Activated CD4-positive, alpha-beta T cell treated with anti-CD3 and anti-CD28 coated beads, Interleukin-2, amount 10 ng/mL, durations not matched to agents 24 days and 14 days (primary cell): ENCODE measurements at places on chromosomes 4 and X. TPM values are rescaled to one million over a fixed set of nuclear protein-coding genes. Genes with fewer than 3 reads are reported as not detected.

- no peak overlapping the region for H3K27ac ChIP-seq
- no peak overlapping the region for H3K4me3 ChIP-seq
- no peaks in the 10 kb centered on the region for H3K4me1 ChIP-seq
- H3K36me3 ChIP-seq = no peaks in the 10 kb centered on the region
- no peaks in the 10 kb centered on the region for H3K27me3 ChIP-seq
These were observed 333.8 kb downstream of the DMD start for GRCh38 chrX:32877592-32877991.

- no peak overlapping the region for H3K4me3 ChIP-seq
- peaks cover 3% of the 10 kb centered on the region for H3K27me3 ChIP-seq
- H3K4me1 ChIP-seq = no peaks in the 10 kb centered on the region
- H3K36me3 ChIP-seq = no peaks in the 10 kb centered on the region
- DNase-seq = no peak
These were observed 132.1 kb upstream of the RAPGEF2 start for GRCh38 chr4:158970812-158971211.

The USP9X gene
- total RNA-seq = 49.8 and 50.3 TPM in 2 replicates

The TSPAN6 gene
- 0.12 TPM in 1 of 2 replicates, not detected in the other for total RNA-seq
